Kidney (tissue), 22 donors: ENCODE measurements at places on chromosomes 7 and 10. TPM values are rescaled to one million over a fixed set of nuclear protein-coding genes. Genes with fewer than 3 reads are reported as not detected.
A peak's percentile ranks its signal among the peaks of the same experiment; 100 is the strongest.

The TRPV6 gene
- 4.4 TPM for total RNA-seq

DNA sequence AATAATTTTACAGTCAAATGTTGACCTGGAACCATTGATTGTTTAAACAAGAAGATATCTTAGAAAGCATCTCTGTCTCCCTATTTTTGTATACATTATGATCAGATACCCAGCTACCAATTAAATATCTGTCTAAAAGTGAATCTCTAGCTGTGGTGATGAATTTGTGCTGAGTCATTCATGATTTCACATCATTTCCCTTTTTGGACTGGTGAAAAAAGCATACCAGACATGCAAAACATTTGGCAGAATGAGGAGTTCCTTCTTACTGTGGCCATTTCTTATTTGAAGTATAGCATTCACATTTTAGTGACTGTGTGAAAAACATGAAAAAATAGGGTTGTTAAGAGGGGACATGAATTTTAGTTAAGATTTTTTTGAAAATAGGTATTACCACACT is 98.0 kb upstream of the GATA3 start:
- H3K27me3 ChIP-seq = no peaks in the 10 kb centered on the region
- no peak for DNase-seq
- H3K27ac ChIP-seq = no peak overlapping the region
- H3K4me3 ChIP-seq = no peak overlapping the region
- no peaks in the 10 kb centered on the region for H3K36me3 ChIP-seq

DNA sequence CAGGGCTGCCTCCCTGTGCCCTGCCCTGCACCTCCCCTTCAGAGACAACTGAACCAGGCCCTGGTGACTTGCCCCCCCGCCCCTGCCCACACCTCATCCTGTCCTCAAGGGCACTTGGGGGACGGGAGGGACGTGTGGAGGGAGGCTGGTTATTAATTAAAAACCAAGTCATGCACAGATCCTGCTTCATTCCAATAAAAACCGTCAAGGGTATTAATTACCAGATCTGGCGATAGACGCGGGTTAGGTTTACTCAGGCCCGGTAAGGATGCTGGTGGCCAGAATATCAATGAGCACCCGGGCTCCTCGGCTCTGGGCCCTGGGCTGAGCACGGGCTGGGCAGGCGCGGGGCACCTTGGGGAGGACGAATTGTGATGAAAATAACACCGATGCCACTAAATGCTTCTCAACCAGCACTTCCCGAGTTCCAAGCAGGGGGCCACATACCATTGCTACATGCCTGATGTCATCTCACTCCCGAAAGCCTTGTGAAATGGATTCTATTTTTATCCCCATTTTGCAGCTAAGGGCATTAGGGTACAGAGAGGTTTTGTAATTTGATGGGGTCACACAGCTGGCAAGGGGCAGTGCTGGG is 24.5 kb upstream of the GTF2IRD1 start:
- no peaks in the 10 kb centered on the region for H3K27me3 ChIP-seq
- DNase-seq = peak; percentile 88
- no peaks in the 10 kb centered on the region for H3K36me3 ChIP-seq
- peak overlapping the region; percentile 88 for H3K27ac ChIP-seq
- no peaks in the 10 kb centered on the region for H3K4me1 ChIP-seq

The KLLN gene
- 1.7 TPM for total RNA-seq

- H3K4me1 ChIP-seq = no peaks in the 10 kb centered on the region
- no peak for DNase-seq
- H3K4me3 ChIP-seq = no peak overlapping the region
Measured at GRCh38 chr10:48926255-48926654, 13.4 kb downstream of the LRRC18 start.

The JAKMIP3 gene
- 0.16 TPM for total RNA-seq

- no peaks in the 10 kb centered on the region for H3K4me1 ChIP-seq
- H3K36me3 ChIP-seq = no peaks in the 10 kb centered on the region
- no peaks in the 10 kb centered on the region for H3K27me3 ChIP-seq
- peak; percentile 45 for DNase-seq
- H3K4me3 ChIP-seq = no peak overlapping the region
- H3K27ac ChIP-seq = no peak overlapping the region
Measured at GRCh38 chr10:77497748-77498147, 139.9 kb downstream of the KCNMA1 start.

GRCh38 chr7:90817846-90818245 is 221.7 kb downstream of the CDK14 start:
- H3K36me3 ChIP-seq = no peaks in the 10 kb centered on the region
- no peak overlapping the region for H3K4me3 ChIP-seq
- no peaks in the 10 kb centered on the region for H3K4me1 ChIP-seq
- H3K27me3 ChIP-seq = no peaks in the 10 kb centered on the region
- H3K27ac ChIP-seq = no peak overlapping the region

DNA sequence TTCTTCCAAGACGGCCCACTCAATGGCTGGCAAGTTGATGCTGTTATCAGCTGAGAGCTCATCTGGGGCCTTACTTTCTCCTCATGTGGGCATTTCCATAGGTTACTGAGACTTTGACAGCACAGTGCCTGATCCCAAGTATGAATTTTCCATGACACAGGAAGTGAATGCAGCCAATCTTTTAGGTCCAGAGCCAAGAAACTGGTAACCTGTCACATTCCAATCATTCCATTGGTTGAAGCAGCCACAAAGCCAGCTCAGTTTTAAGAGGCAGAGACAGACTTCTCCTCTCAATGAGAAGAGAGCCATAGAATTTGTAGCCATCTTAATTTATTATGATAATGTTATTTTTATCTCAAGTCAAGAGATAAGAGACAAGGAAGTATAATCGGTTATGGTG is 775.5 kb downstream of the CNTNAP2 start:
- no peaks in the 10 kb centered on the region for H3K36me3 ChIP-seq
- no peaks in the 10 kb centered on the region for H3K4me1 ChIP-seq
- H3K27me3 ChIP-seq = no peaks in the 10 kb centered on the region
- no peak overlapping the region for H3K27ac ChIP-seq
- no peak for DNase-seq

DNA sequence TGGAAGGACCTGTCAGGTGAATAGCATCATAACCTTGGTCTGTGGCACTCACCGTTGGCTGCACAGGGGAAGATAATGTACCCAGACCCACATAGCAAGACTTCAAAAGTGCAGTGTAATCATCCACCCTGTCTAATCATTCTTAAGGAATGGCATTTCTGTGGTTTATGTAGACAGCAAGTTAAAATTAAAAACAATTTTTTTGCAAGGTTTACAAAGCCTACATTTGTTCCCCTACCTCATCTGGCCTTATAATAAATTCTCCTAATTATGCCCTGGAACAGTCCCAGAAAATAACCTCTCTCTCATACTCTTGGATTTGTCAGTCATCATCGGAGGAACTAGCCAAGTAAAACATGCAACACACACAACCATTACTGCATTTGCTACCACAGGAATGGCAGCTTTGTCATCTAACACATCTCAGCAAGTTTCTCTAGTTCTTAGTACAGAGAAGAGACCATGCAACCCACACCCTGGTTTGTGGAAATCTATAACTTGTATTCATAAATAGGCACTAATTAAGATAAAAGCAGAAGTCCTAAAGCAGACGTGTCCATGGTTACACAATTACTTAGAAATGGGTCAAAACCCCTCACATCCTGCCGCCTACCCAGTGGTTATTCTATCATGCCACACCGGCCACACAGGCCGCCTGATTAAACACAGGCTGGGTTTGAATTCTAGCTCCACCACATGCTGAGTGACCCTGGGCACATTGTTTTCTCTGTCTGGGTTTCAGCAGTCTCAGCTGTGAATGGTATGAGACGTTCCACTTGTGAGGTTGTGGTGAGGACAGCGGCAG is 19.1 kb downstream of the ABLIM1 start:
- H3K27me3 ChIP-seq = no peaks in the 10 kb centered on the region
- no peak overlapping the region for H3K27ac ChIP-seq
- H3K4me1 ChIP-seq = peaks cover 14% of the 10 kb centered on the region
- DNase-seq = no peak
- H3K4me3 ChIP-seq = no peak overlapping the region

GRCh38 chr7:150863946-150864345 is 11.6 kb downstream of the AOC1 start:
- H3K27ac ChIP-seq = no peak overlapping the region
- no peaks in the 10 kb centered on the region for H3K4me1 ChIP-seq
- DNase-seq = no peak
- H3K36me3 ChIP-seq = no peaks in the 10 kb centered on the region
